ENCODE measurements at places on chromosomes 1 and 21.

- DNase-seq, result peak; percentile 71
These were observed 73.2 kb downstream of the BCAR3 start for GRCh38 chr1:93608187-93609109.

DNA sequence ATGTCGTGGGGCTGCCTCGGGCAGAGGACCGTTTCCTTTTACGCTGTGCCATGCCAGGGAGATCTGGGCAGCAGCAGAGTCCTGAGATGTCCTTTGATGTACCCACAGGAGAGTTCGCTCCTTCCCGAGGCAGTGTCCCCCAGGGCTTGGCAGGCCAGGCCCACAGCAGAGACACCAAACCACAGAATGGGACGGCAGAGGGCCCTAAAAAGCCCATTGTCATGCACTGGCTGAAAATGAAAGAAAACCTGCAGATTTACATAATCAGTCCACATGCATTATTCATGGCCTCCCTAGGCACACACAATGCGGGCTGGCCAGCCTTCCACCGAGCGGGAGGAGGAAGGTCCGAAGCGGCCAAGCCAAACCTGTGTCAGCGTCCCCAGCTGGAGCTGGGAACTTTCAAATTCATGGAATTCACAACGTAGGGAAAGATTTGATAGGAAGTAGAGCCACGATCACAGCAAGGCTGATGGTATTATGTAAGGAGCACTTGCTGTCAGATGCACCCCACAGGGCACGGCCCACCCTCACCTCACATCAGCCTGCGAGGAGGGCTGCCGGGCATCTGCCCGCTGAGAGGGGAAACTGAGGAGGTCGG lies 25.3 kb upstream of the EFHD2 start:
- DNase-seq, result no peak

DNA sequence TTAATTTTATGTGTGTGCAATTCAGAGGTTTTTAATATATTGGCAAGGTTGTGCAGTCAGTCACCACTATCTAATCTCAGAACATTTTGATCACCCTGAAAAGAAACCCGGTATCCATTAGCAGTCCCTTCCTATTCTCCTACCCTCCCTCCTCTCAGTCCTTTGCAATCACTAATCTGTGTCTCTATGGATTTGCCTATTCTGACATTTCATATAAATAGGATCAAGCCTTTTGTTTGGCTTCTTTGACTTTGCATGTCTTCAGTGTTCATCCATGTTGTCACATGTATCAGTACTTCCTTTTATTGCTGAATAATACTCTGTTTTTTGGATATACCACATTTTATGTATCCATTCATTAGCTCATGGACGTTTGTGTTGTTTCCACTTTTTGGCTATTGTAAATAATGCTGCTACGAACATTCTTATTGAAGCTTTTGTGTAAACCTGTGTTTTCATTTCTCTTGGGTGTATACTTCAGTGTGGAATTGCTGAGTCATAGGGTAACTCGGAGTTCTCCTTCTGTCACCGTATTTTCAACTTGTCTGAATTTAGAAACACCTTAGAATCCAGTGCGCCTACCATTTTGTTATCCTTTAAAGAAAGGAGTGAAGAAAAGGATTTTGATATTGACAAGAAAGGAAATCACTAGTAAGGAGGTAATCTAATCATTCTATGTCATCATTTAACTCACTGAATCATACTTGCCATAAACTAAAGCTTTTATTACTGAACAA lies 3.4 kb downstream of the CEP85 start:
- DNase-seq, result no peak

DNA sequence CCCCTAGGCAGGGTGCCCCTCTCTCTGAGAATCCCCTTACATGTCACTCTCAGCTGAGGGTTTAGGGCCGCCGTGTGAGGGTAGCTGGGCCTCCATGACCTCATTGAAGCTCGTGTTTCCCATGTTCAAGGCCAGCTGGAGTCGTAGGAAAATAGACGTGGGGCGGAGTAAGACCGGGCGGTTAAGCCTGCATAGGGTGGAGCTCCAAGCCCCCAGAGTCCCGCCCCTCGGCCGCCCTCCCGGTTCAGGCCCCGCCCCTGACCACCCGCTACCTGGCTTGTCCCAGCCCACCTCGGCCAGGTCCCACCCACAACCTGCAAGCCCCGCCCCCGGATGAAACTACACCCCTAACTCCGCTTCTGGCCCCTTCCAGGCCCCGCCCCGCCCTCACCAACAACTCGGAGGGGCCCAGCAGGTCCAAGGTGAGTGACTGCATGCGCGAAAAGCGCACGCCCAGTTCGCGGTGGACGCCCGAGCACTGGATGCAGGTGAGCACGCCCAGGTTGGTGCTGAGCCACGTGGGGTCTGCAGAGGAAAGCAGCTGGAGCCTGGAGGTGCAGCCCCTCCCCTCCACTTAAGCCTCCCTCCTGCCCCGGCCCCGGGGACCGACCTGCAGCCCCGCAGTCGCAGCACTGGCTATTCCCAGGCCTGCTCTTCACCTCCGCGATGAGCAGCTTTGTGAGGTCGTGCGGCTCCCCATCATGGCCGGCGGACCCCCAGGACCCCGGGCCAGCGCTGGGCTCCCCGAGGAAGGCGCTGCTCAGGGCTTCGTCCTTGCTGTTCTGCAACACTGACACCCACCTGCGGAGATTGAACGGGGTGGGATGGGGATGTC lies 12.2 kb upstream of the TCEA3 start:
- DNase-seq, result peak; percentile 94

DNA sequence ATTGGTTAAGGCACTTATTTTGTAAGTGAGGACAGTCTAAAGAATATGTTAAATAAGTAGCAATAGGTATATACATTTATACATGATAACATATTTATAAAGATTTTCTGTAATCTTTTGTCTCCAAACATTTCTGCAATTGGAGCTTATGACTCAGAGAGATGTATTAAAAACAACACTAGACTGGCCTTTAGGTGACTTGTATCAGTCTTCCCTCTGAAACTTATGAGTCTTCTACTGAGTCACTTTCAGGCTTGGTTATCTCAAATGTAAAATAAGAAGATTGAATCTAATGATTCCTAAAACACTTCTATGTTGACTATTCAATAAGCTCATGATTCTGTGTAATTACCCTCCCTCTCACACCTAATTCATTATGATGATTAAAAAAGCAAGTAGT lies 672.6 kb upstream of the NEGR1 start:
- DNase-seq, result no peak

- no peak for DNase-seq
These were observed 4.7 kb downstream of the SLC35E2B start for GRCh38 chr1:1687846-1688245.

GRCh38 chr21:39663066-39663465 lies 50.3 kb downstream of the B3GALT5 start:
- DNase-seq, result no peak

DNA sequence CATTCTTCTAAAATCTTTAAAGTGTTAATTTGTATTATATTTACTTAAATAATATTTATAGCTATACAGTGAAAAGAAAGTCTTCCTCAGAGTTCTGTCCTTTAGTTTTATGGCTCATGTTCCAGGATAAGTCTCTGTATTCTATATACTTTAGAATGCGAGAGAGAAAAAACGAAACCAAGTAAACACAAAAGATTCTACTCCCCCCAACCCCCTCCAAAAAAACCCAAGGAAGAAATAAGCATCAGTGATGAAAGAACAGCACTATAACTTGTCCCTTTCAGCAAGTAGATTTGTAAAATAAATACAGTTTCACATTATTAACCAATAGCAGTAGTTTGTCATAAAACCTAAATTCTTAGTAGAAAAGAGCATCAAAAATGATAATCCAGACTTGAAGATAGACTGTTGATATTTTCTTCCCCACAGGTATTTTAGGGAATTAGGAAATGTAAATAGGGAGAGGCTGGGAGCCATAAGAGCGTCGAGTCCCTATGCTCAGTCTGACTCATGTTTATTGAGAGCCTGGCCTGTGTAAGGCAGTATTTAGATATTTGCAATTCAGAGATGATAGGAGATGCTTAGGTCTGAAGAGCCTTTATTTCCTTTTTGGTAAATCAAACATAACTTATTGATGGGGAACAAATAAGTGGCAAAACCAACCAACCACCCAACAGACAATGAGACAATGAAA lies 35.5 kb downstream of the CDC14A start:
- no peak for DNase-seq

- DNase-seq, result no peak
These were observed 77.1 kb upstream of the SCCPDH start for GRCh38 chr1:246647113-246647512.

- DNase-seq, result no peak
These were observed 37.3 kb downstream of the KCNK2 start for GRCh38 chr1:215119719-215120365.

DNA sequence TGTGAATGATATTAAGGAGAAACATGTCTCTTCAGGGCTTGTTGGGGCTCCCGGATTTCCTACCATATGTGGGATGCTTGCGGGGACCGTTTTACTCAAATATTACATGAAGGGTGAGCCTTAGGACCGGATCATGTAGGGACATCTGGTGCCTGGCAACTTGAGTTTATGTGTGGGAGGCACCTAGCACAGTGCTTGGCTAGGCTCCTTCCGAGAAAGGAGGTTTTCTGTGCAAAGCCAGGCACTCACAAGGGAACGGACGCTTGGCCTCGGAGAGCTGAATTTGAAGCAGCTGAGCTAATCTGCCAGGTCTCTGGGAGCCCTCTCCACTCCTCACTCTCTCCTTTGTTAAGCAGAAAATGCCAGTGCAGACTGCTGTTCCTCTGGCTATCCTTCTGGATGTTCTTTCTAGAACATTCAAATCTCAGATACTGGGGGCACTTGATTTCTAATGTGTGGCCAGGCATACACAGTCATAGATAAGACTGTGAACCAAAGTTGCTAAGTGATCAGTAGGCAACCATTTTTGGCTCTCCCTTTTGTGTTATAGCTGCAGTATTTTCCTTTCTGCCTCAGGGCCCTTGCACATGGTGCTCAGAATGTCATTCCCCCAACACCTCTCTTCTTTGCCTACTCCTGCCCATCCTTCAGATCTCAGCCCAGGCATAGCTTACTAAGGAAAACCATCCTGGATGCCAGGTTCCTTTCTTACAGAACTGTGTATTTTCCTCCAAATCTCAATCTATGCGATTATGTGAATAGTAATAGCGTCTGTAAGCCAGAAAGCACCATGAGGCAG lies 216.6 kb upstream of the CSF3R start:
- DNase-seq, result no peak

- DNase-seq, result no peak
These were observed 30.1 kb downstream of the EDN2 start for GRCh38 chr1:41454406-41454805.

- no peak for DNase-seq
These were observed 138.1 kb downstream of the ATG4C start for GRCh38 chr1:62922006-62922405.

- peak; percentile 42 for DNase-seq
These were observed 66.1 kb downstream of the EPS15 start for GRCh38 chr1:51453010-51453409.

DNA sequence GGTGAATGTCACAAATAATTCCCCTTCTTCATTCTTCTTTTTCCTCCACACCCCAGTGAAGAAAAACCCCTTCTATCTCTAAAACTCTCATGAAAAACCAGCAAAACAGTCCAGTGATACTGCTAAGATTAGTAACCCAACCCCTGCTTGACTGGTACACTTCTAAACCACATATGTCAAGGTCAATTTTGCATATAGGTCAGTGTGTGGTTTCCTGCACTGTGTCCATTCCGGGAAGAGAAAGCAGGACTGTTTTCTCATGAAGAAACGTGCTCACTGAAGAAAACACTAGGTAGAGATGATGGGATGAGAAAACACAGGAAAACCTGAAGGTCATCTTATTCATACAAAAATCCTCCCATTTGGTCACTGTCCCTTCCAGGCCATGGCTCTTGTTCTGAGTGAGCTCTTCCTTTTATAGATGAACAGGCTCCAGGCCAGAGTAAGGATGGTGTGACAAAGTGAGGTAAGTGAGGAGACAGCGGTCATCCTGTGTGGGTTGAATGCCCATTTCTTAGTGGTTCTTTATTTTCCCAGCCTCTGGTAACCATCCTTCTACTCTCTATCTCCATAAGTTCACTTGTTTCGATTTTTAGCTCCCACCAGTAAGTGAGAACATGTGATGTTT lies 122.7 kb downstream of the FASLG start:
- DNase-seq, result no peak

GRCh38 chr1:100606438-100606837 lies 68.5 kb downstream of the GPR88 start:
- peak; percentile 47 for DNase-seq
